ENCODE measurements at places on chromosomes 1 and 21.

- peak within 1 kb of the TSS; percentile 31 for H3K27ac ChIP-seq
- DNase-seq = peak; percentile 76
- peak within 1 kb of the TSS; percentile 59 for H3K4me3 ChIP-seq
- H3K36me3 ChIP-seq = no peaks in the 10 kb centered on the region
- peaks cover 2% of the 10 kb centered on the region for H3K27me3 ChIP-seq
- peaks cover 4% of the 10 kb centered on the region for H3K4me1 ChIP-seq
Measured at GRCh38 chr1:109655615-109656519, at the start of gene GSTM4. Gene GSTM4, plus strand, starts transcription at chr1:109656099. Its CDS starts 291 bp downstream, at chr1:109656390.

DNA sequence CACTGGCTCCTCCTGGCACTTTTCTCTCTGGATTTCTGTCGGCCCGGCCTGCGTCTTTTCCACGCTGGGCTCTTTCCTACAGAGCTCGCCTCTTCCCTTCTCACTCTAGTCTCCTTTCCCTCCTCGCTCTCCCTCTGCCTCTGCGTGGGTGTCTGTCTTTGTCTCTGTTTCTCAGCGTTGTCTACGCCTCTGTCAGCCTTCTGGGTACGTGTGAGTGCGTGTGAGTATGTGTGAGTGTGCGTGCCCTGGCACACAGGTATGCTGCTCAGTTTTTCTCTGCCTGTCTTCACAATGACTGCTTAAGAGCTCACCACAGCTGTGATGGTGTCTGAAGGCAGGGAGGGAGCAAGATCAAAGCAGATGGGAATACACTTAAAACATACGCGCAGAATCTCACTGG is 77.7 kb downstream of the KIRREL1 start:
- peaks cover 27% of the 10 kb centered on the region for H3K4me1 ChIP-seq
- DNase-seq = no peak
- H3K36me3 ChIP-seq = no peaks in the 10 kb centered on the region
- H3K27ac ChIP-seq = no peak overlapping the region
- H3K4me3 ChIP-seq = no peak overlapping the region

- H3K27me3 ChIP-seq = peaks cover 21% of the 10 kb centered on the region
- H3K36me3 ChIP-seq = no peaks in the 10 kb centered on the region
- H3K27ac ChIP-seq = no peak within 1 kb of the TSS
- H3K4me3 ChIP-seq = no peak within 1 kb of the TSS
- no peak for DNase-seq
Measured at GRCh38 chr1:207495801-207496792, at the start of gene CR1. Gene CR1, plus strand, starts transcription at chr1:207496157. Its CDS starts 111 bp downstream, at chr1:207496268.

DNA sequence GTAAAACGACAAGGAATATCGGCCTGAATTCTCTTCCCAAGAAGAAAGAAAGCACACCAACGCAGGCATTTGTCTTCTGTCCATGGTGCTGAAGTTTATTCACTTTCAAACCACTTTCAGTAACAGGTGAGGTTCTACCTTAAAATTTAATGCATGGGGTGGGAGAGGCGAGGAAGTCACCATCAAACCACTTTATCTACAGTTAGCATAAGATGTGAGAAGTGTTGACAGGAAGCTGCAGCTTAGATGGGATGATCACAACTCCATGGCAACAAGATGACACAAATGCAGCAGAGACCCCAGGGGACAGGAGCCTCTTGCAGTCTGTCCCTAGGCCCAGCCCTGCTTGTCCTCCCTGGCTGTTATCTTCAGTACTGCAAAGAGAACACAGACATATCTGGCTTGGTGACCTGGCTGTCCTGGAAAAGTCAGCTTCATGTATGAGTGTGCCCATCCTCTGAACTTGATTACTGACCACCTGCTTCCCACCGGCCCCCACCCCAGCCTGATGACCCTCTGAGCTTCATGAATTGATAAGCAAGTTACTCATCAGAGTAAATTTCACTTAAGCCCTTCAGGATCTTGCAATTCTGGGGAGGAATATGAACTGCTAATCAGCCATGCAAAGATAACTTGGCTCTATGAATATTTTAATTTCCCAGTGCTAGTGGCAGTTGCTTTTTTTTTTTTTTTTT is 1.8 kb downstream of the NPPA start:
- DNase-seq = peak; percentile 29
- no peak overlapping the region for H3K27ac ChIP-seq
